ENCODE measurements at places on chromosomes 2 and 18. TPM values are rescaled to one million over a fixed set of nuclear protein-coding genes. Genes with fewer than 3 reads are reported as not detected.

The KIF5C gene
- total RNA-seq = 465 TPM

GRCh38 chr18:22536558-22536957 is 118.8 kb upstream of the CTAGE1 start:
- DNase-seq = no peak

- no peak for DNase-seq
Measured at GRCh38 chr2:156083763-156084493, 248.6 kb downstream of the NR4A2 start.

GRCh38 chr2:37670378-37671008 is 949 bp downstream of the CDC42EP3 start:
- DNase-seq = no peak

DNA sequence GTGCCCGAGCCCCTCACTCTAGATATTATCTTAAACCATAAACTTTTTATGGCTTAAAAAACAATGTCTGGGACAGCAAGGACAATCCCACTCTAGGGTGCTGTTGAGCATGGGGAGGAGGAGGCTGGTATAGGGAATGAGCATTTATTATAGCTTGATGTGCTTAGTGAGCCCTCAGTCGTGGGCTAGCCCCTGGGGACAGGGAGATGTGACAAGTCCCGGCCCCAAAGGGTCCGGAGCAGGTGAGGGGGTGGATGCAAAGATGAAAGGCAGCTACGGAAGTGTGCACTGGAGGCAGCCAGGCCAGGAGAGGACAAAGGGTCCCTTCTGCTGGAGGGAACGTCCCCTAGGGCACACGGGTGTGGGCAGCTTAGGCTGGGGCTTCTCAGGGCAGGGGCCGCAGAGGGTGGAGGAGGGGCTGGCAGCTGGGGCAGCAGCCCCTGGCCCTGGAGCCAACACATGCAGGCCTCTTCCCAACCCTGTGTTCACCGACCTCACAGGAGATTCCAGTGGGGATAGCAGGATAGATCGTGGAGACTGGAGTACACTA is 106.3 kb upstream of the GPC1 start:
- no peak for DNase-seq

DNA sequence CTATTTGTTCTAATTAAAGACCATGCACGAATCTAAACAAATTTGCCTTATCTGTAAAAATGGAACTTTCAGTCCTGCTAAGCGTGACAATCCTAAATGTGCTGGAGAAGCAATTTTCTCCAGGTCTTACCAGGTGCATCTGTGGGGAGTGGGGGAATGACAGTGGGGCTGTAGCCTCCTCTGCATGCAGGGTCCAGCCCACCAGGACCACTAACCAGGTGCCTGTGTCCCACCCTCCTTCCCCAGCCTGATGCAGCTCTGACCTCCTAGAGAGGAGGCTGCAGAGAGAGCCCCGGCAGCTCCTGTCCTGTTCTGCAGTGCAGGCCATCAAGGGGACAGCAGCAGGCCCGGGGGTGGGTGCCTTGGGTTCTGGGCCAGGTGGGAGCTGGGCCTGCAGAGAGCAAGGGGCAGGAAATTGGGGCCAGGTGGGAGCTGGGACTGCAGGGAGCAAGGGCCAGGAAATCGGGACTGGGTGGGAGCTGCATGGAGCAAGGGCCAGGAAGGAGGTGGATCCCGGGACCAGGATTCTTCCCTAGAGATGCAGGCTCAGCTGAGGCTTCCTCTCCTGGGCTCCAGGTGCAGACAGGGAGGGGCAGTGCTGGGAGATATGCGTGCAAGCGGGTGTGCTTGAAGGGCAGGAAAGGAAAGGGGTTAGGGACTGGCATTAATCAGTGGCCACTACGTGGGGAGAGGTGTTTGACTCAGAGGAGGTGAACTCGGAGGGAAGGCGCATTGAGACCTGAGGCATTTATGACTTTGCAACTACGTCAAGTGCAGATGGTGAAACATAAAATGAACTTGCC is 185.3 kb downstream of the ANKRD30B start:
- DNase-seq = no peak

DNA sequence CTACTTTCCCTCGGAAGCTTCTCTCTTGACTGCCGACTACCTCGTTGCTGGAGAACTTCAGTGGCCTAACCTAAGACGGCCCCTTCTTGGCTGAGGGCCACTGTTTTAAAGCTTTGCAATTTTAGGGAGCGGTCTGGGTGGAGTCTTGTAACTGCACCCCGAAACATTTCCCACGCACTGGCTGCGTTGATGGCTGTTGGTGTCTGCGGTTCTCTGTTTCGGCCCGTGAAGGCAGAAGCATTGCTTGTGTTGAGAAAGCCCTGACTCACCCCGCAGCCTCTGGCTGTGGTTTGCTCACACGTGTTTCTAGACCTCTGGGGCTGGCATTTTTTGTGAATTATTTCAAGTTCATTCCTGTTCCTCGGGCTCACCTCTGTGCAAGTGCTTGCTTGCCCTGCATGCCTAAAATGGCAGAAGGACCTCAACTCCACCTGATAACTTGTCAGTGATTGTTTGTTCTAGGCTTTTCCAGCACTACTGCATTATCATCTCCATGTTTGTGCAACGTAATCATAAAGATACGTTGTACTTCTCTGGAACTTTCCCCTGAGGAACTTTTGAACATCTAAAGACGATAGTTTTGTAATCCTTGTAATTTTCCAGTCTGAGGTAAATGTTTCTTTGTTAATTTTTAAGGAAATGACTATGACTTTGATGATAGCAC is 94.2 kb upstream of the DLX2 start:
- no peak for DNase-seq

- no peak for DNase-seq
Measured at GRCh38 chr18:2304378-2305175, 266.7 kb downstream of the METTL4 start.

The NAT8 gene
- not detected for total RNA-seq

- DNase-seq = no peak
Measured at GRCh38 chr18:73283788-73284187, 416.0 kb upstream of the NETO1 start.

- DNase-seq = no peak
Measured at GRCh38 chr2:447902-448665, 160.2 kb upstream of the ALKAL2 start.

The SLC38A11 gene
- total RNA-seq = 46.2 TPM

DNA sequence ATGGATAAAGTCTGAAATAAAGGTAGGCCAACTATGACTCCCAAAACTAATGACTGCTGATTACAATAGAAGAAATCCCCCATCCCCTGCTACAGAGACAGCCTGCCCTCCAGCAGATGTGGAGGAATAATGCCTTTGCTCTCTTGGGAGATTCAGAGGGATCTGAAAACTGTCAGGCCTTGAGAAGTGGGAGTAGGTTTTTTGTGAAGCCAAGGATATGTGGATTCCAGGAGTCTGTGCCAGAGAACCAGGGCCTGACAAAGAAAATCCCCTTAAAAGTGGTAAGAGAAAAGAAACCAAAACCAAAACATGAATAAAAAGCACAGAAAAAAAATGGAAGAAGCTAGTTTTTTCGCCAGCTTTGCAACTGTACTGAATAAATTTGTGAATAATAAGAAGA is 397.6 kb downstream of the ZNF521 start:
- no peak for DNase-seq

DNA sequence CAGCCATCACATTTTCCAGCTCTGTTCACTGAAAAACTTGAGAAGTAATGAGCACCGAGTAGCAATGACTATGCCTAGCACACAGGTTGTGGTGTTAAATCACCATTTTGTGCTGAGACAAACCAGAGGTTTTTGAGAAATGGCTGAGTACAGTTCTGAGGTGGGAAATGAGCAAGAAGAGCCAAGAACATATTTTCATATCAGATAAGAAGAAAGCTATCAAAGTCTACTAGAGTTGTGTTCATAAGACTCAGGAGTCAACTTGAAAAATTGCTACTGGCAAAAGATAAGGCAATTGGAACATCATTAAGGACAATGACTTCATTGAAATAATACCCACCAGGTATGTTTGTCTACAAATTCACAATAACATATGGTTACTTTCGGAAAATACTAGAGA is 108.1 kb downstream of the RIT2 start:
- DNase-seq = no peak

The HJURP gene
- not detected for total RNA-seq

The IGFBP2 gene
- 56.5 TPM for total RNA-seq

The CKAP2L gene
- total RNA-seq = 0.22 TPM

- no peak for DNase-seq
Measured at GRCh38 chr2:238862701-238863100, 14.8 kb downstream of the TWIST2 start.

DNA sequence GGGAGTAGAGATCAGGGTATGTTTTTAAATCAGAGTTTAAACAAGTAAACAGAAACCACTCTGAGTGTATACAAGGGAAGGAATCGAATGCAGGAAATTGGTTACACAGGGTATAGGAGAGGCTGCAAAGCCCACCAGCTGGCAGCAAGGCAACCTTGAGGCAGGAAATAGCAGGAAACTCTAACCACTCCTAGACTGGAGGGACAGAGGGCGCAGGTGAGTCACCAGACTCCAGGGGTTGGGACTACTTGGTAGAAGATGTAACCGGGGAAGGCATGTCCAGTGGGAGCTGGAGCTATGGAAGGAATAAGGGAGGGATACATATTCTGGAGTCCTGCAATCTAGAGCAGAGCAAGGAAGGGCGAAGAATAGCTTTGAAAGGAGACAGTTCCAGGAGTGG is 152.3 kb downstream of the MEIS1 start:
- no peak for DNase-seq

DNA sequence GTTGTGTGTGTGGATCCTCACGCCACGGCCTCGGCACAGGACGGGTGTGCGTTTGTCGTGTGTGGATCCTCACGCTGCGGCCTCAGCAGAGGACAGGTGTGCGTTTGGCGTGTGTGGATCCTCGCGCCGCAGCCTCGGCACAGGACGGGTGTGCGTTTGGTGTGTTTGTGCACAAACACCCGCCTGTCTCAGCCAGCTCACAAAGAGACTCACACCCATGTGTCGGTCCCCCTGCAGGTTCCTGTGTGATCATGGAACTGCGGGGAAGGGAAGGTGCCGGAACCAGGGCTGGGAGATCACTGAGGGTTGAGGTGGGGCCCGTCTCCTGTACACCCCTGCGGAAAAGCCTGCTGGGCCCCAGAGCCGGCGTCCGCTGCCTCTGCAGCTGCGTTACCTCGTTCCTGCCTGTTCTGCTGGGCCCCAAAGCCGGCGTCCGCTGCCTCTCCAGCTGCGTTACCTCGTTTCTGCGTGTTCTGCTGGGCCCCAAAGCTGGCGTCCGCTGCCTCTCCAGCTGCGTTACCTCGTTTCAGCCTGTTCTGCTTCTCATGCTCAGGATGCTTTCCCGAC is 53.6 kb downstream of the CTDP1 start:
- DNase-seq = no peak

DNA sequence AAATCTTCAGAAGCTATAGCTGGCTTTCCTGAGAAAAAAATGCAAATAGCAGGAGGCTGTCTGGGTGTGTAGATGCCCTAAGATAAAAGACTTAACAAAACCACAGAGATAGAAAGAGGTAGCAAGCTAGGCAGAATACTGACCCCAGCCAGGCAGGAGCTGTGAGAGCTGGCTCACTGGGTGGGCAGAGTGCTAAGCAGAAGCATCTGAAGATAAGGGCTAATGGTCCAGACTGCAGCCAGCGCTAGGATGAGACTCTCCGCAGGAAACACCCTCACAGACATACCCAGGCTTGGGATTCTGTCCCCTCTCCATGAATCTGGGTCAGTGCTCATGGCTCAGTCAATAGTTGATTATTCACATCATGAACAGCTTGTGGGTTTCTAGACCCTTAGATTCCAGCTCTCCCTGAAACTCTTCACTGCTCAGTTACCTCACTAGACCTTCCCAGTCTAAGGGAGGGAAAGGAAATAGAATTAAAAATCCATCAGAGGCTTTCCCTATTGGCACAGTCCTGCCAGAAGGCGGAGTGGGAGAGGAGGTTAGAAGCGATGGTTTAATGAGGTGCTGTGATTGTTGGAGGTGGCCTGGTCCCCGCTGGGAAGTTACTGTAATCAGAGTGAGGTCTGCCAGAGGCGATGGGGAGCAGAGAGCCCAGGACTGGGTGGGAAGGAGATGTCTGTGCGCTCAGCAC is 21.4 kb upstream of the CCBE1 start:
- no peak for DNase-seq

DNA sequence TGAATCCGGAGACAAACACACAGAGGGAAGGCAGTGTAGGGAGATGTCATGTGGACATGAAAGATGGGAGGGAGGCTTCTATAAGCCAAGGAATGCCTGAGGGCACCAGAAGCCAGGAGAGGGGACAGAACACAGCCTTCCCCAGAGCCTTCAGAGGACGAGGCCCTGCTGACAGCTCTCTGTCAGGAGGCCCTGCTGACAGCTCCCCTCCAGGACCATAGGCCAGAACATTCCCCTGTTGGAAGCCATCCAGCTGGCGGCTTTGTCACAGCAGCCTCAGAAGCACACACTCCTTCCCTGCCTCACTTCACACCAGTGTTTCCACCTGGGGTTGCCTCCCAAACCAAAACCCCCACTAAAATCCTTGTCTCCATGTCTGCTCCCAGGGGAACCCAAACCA is 171.3 kb upstream of the ID2 start:
- no peak for DNase-seq

DNA sequence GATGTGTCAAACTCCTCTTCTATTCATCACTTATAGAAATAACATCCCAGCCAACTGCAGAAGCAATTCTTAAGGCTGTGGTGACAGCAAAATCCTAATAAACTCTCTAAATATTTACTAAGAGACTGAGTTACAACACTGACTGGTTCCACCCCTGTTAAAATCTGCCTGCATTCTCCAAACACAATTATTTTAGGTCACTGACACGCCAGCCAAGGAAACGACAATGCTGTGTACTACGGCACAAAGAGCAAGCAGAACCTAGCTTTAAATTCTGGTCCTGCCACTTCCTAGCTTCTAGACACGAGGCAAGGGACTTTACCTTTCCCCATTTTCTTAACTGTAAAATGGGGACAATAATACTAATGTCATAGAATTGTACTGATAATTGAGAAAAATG is 4.1 kb downstream of the CYRIA start:
- DNase-seq = no peak

- DNase-seq = no peak
Measured at GRCh38 chr18:62353170-62353569, 28.1 kb downstream of the TNFRSF11A start.

DNA sequence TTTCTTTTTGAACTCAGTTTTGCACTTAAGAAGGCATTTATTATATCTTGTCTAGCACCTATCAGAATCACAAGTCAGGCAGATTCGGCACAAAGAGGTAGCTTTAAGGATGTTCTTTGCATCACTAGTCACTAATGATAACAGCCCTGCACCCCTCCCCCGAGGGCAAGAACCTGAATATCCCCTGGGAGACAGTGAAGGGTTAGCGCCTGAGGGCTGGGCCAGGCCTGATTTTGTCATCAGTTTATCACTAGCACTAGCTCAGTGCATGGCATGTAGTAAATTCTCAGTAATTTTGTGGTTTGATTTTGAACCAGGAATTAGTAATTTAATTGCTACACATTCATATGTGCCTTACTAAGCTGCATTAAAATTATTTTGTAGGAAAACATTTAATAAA is 23.9 kb upstream of the HS6ST1 start:
- DNase-seq = no peak

The PLEKHM3 gene
- total RNA-seq = 59.5 TPM

The SLC4A1AP gene
- total RNA-seq = 50.5 TPM

The ABCB11 gene
- total RNA-seq = 0.09 TPM

The AQP4 gene
- total RNA-seq = 612 TPM

- no peak for DNase-seq
Measured at GRCh38 chr18:50832754-50833153, 12.9 kb upstream of the MRO start.

The ACOXL gene
- not detected for total RNA-seq
